Bone marrow (tissue), 2 donors: ENCODE measurements at places on chromosomes 3 and 15.
A peak's percentile ranks its signal among the peaks of the same experiment; 100 is the strongest.

DNA sequence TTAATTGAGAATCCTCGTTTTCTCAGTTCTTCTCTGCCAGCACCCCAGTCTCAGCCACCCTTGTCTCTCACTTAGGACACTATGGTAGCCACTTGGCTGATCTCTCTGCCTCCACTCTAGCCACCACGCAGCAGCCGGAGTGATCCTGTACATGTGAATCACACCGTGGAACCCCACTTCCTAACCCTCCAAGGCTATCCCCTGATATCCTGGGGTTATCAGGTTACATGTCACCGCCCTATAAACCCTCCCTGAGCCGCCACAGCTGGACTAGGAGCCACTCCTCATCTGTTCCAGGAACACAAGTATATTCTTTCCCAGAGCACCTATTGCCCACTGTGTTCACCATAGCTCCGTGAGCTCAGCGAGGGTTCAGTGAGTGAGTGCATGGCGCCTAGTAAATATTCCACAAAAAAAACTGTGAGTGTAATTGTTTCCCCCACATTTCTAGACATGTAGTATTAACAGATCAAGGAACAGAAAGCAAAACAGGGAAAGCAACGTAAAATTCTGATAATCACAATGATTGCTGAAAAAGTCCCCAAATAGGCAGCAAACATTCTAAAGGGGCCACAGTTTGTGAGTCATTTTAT lies 661 bp upstream of the PARP14 start:
- no peak for DNase-seq

DNA sequence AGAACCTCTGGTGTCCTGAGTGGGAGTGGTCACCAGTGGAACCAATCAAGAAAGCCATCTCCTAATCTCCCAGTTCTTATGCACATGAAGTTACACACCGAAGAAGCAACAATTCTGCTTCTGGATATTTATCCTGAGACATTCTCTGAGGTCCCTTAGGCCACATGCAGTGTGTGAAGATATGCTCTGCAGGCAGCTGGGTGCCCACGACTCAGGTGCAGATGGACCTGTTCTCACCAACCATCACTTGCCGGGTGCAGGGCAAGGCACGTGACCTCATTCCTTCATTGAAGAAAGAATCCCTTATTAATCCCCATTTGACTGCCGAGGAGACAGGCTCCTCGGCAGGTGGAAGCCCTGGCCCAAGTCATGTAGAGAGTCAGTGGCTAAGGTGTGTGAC lies 79.8 kb downstream of the WNT7A start:
- DNase-seq = no peak

DNA sequence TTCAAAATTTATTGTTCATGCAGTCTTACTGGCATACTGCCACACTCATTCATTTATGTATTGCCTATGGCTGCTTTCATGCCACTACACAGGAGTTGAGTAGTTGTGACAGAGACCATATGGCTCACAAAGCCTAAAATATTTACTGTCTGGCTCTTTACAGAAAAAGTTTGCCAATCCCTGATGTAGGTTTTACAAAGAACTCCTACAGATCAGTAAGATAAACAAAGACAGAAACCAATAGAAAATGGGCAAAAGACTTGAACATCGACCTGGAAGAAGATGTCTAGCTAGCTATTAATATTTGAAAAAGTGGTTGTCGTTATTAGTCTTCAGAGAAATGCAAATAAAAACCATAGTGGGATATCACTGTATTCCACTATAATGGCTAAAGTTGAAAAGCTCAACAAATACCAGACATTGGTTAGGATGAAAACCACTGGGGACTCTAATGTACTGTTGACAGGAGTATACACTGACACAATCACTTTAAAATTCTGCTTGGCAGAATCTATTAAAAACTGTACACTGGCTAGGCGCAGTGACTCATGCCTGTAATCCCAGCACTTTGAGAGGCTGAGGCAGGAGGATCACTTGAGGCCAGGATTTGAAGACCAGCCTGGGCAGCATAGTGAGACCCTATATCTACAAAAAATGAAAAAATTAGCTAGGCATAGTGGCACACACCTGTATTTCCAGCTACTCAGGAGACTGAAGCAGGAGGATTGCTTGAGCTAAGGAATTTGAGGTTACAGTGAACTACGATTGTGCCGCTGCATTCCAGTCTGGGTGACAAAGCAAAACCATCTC lies 87.7 kb downstream of the NEO1 start:
- DNase-seq = no peak

GRCh38 chr15:59532770-59533379 lies 78.7 kb upstream of the GCNT3 start:
- peak; percentile 25 for DNase-seq

- DNase-seq = no peak
Observed at GRCh38 chr3:62007036-62007435, 366.3 kb downstream of the FEZF2 start.

GRCh38 chr3:161081633-161082032 lies 23.5 kb downstream of the B3GALNT1 start:
- DNase-seq = no peak
